ENCODE measurements at places on chromosomes 16 and 17.
A peak's percentile ranks its signal among the peaks of the same experiment; 100 is the strongest.

DNA sequence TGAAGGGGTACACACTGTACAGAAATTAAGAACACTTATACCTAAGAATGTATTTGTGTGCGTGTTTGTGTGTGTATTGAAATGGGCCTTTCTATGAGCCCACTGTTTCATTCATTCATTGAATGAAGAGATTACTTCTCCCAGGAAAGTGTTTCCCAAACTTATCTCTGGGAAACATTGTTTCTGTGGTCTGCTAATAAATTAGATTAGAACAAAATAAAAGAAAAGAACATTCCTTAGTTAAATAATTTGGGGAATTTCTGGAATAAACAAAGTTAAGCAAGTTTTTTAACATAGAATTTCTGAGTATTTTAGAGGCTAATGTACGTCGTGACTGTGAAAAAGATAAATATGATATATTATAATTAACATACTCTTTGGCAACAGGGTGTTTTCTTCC, 402.4 kb upstream of the CDH11 start:
- no peak for DNase-seq

DNA sequence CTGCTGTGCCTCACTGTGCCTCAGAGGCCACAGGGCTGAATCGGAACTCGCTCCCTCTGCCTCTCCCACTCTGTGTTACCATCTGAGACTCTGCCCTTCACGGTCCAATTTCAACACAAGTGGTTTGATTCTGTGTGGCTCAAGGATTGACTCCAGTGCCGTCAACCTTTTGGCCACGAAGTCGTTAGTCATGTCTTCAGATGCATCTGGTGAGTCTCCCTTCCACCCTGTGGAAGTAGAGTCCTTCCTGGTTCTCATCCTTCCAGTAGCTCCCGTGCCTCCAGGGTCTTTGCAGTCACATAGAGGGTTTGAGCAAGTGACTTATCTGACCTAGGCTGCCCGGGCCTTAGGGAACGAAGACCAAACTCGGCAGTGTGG, 51.2 kb downstream of the PGS1 start:
- no peak for DNase-seq

- peak; percentile 69 for DNase-seq
Measured at GRCh38 chr17:13030459-13031300, 12.9 kb upstream of the ELAC2 start.

GRCh38 chr17:7237761-7238419, 1.4 kb downstream of the PHF23 start:
- DNase-seq: peak; percentile 94

- DNase-seq: no peak
Measured at GRCh38 chr17:74839990-74840852, 19.5 kb downstream of the GRIN2C start.

DNA sequence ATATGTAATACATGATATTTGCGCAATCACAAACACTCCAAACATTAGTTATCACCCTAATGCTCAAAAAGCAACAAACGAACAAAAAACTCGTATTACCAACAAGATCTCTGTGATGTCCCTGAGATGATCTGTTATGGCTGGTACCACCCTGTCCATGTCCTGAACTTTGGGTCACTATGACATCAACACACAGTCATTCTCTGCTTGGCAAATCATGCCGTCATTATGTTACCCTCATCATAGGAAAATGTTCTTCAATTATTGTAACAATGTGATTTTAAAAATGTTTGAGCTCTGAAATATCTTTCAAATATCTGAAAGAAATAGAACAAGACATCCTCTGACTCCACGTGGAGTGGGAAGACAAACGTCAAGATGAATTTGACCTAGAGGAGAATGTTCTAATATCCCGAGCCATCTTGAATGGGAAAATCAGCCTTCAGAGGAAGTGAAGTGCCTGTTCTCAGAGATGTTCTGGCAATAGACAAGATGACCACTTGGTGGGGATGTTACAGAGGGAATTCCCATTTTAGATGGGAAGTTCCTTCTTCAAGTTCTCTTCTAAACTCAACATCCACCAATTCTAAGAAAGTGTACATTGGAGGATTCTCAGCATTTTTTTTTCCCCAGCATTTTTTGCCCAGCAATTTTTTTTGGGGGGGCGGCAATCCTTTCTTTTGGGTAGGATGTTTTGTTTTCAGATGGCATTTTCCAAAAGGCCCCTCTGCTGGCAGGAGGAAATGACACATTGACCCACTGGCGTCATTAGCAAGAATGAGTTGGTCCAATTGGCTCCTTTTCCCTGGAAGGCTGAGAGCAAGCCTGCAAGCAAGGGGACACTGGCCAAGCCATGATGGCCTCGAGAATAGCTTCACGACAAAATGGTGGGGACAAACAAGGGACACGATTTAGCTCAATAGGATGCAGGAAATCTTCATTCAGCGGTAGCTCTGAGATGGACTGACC, 3.7 kb upstream of the HSD17B2 start:
- no peak for DNase-seq
